RKO (cell line): ENCODE measurements at places on chromosomes 11 and 22.
A peak's percentile ranks its signal among the peaks of the same experiment; 100 is the strongest.

GRCh38 chr11:16292167-16292859, 64.0 kb downstream of the SOX6 start:
- no peak for DNase-seq

DNA sequence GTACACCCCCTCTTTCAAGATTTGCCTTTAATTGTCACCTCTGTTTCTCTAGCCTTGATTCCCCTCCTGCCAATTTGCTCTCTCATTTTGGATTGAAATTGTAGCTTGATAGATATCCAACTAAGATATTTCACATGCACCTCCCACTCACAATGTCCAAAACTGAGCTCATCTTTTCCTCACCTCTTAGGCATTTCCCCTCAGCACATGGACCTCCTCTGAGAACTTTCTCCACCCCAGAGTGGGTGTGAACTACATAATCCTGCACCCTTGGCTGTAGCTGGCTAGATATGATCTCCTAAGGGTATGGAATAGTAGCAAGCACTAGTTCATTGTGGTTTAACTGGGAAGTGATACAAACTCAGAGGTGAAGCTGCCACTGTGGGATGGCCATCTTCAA, 91.5 kb upstream of the SESN3 start:
- no peak for DNase-seq

- no peak for DNase-seq
Measured at GRCh38 chr22:36160499-36160942, at the start of gene APOL3. Gene APOL3, minus strand, starts transcription at chr22:36160755. Its CDS starts 11,700 bp downstream, at chr22:36149055.

- no peak for DNase-seq
Measured at GRCh38 chr22:48680601-48681000, 1147.1 kb downstream of the BRD1 start.

DNA sequence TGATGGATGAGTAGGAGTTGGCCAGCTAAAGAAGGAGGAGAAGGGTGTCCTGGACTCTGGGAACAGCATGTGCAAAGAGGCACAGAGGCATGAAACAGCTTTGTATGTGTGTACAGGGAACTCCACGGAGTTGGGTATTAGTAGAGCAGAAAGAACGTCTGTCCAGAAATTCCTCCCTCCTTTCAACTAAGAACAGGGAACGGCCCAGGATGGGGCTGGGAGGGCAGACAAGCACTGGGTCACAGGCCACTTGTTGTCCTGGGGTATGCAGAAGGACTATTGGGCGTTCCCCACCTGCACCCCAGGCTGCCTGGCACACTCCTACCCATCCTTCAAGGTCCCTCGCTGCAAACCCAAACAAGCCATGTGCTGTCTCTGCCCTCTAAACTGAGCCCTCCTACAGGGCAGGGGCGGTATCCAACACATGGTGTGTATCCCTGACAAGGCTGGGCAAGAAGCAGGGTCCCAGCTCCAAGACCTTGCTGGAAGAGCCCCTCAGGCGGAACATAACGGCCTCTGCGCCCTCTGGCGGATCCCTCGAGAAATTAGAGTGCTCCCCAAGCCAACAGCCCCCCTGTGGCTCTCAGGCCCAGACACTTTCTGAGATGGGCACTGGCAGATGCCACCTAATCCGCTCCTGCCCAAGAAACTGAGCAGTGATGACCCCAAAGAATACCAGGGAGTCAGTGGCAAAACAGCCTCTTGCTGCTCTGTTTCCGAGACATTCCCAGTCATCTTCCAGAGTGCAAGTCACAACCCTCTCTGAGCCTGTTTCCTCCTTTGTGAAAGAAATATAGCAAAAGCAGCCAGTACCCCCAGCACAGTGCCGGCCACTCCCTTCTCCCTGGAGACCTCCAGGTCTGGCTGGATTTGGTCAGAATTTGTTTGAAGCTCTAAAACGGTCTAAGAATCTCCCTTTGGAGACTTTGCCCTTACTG, 1.6 kb upstream of the ELFN2 start:
- DNase-seq: peak; percentile 53

GRCh38 chr11:105092256-105093239, 47.0 kb downstream of the CARD18 start:
- no peak for DNase-seq

GRCh38 chr11:1077033-1077416, 2.4 kb downstream of the MUC2 start:
- DNase-seq: no peak

DNA sequence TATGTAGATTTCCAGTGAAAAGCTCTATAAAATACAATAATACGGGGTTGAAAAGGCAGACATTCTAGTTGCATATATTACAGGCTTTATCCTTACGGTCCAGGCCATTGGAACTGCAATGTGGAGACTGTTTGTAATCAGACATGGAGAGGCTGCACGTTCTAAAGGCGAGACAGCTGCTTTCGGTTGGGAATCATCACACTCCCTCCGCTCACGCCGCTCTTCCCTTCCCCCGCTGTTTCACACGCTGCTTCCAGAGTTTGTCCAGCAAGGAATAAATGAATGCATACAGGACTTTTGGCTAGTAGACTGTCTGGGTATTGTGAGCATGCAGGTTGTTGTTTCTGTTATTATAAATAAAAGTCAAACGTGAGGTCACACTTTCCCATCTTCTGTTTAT, 13.5 kb upstream of the EFCAB6 start:
- DNase-seq: no peak

DNA sequence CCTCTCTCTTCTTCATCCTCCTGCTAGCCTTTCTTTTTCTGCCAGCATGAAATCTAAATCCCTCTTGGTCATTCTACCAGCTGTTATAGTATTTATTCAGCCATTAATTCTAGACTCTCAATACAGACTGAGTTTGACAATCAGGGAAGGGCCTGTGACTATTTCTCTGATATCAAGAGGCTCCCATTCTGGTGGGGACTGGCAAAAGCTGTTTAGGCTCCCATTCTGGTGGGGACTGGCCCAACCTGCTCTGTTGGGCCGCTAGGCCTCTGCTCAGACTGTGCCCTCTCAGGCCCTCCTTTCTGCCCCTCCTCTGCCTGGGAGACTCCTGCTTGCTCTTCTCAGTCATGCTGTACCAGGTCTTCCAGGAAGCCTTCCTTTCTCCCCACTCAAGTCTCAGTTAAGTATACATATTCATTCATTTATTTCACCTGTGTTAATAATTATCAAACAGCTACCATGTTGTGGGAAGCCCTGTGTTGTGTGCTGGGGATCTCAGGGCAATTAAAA, 323.7 kb upstream of the NARS2 start:
- DNase-seq: no peak

GRCh38 chr11:13923716-13924650, 38.5 kb upstream of the SPON1 start:
- DNase-seq: no peak

- DNase-seq: no peak
Measured at GRCh38 chr11:104738208-104738607, 160.1 kb downstream of the CASP12 start.

GRCh38 chr11:35622070-35622469, 3.8 kb downstream of the FJX1 start:
- peak; percentile 11 for DNase-seq

DNA sequence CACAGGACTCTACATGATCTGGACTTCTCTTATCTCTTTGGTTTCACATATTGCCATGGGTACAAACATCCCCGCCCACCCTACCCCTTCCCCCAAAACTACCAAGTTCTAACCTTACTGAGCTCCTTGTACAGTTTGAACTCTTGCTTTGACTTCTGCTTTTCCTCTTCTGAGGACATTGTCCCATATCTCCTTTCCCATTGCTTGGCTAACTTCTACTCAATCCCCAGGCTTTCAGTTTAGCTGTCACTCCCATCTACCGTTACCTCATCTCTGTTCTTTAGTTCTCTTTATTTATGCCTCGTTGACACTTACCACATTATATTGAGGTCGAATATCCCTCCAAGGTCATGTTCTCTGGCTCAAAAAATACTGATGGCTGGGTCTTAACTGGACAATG, 393.5 kb upstream of the CADM1 start:
- DNase-seq: no peak

DNA sequence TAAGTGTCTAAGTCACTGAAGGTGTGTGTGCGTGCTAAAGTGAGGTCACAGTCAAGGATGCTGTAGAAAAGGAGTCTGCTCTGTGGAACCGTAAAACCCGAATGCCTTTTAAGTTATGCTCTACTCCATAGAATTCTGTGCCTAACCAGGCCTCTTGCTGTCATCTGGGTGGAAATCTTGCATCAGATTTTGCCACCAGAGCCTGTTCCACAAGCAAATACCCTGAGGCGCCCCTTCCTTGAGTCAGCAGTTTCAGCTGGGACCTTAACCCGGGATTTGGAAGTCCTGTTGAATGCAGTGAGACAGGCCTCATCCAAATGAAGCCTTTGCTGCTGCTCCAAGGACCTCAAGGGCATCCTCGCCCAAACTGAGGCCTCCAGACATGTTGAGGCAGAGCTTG, 109.8 kb downstream of the WNT11 start:
- no peak for DNase-seq

- no peak for DNase-seq
Measured at GRCh38 chr11:5239046-5239445, 4.8 kb upstream of the HBD start.

DNA sequence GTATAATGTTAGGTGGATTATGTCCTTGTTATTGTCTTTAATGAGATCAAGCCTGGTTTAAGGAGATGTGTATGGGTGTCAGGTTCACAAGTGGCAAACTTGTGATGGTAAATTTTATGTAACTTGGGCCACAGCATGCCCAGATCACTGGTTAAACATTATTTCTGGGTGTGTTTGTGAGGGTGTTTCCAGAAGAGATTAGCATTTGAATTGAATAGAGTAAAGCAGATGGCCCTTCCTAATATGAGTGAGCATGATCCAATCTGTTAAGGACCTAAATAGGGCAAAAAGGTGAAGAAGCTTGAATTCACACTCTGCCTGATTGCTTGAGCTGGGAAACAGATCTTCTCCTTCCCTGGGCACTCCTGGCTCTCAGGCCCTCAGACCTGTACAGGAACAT, 20.7 kb downstream of the OR5B21 start:
- DNase-seq: no peak

DNA sequence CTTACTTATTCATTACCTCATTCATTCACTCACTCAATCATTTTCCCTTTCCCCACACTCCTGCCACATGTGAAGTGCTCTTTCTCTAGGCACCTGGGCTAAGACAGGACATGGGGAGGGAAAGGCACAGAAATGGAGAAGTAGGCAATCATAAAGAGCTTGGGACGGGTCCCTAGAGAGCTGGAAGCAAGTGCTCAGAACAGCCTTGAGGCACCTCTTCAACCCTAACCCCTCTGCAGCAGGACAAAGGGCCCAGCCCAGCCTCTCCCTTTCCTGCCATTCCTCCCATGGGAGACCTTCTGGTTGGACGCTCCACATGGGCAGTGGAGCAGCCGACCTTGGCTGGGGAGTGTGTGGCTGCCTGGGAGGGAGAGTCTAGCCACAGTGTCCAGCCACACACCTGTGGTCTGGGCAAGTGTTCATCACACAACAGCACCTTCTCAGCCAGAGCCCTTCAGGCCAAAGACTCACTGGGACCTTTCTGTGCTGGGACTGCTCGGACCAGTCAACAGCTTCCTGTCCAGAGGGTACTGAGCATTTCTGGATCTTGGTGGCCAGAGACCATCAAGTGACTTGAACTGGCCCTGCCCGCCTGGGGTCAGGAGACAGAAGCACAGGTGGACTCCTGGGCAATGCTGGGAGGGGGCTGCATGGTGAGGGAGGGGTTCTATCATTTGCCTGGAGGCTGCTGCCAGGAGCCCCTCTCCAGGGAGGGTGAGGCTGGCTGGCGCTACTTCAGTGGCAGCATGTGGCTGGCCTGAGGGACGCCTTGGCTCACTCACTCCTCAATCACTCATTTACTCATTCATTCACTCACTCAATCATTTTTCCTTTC, 1.0 kb upstream of the MUC5AC start:
- no peak for DNase-seq

- DNase-seq: no peak
Measured at GRCh38 chr11:126502159-126502558, 146.7 kb downstream of the ST3GAL4 start.
